ENCODE measurements at places on chromosomes 5 and 9.

- DNase-seq: no peak
Observed at GRCh38 chr5:133381571-133382365, 230.6 kb downstream of the FSTL4 start.

- no peak for DNase-seq
Observed at GRCh38 chr9:86183229-86184137, 76.0 kb downstream of the C9orf153 start.

DNA sequence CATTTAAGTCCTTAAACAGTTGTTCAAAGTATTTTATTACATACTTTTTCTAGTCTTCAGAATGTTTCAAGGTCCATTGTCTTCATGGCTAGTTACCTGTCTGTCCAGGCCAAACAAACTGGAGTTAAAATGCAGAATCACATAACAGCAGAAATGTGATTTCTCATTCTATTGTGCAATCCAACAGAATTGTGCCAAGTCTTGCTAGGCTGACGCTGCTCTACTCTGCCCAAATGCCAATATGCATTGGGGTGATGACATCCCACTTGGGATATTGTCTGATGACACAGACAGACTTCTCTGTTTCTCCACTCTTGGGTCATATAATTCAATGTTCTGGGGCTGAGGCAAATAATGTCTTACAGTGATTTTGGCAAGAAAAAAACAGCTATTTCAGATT is 5.2 kb upstream of the SLC22A5 start:
- DNase-seq: no peak

- no peak for DNase-seq
Observed at GRCh38 chr9:113876151-113876992, at the start of gene ZNF618. Gene ZNF618 (plus strand): TSS chr9:113876309. CDS start chr9:113876381, 72 bp downstream.

- DNase-seq: no peak
Observed at GRCh38 chr5:157548513-157549282, 26.9 kb downstream of the ADAM19 start.

DNA sequence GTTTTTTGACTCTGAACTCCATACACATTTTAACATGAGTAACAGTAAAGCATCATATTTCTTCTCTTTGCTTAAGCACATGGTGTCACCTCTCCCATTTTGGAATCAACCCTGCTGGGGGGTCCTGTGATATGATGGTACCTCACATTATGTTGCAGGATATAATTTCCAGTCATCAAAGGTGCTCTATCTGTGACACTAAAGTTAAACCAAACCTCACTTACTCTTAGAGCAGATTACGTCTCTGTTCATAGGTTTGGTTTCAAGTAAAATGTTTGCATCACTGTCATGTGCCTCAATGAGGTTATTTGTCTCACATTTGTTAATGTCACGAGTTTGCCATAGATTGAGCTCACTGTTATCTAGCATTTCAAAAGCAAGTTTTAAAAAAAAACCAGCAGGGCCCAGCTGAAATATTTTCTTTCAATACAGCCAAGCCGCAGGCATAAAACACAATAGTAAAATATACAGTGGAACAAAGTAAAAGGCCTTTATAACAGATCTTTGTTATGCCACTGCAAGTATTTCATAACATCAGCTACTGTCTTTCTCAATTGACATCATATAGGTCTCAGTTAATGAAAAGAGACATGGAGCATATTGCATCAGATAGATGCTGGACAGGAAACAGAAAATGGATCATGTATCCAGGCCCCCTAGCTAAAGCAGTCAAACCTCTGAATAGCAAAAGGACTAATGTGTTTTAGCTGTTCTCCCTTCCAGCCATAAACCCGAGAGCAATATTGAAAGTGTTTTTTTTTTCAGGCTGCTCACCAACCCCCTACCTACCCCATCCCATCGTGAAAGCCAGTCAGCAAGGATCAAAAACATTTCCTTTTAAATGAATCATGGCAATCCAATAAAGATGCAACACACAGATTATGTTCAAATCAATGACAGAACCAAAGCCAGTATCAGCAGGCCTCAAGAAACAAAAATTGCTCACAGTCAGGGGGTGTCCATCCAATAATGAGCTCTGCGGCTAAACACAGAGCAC is 182.1 kb upstream of the ITGA1 start:
- no peak for DNase-seq

GRCh38 chr9:120755044-120755443 is 38.2 kb downstream of the FBXW2 start:
- DNase-seq: no peak

DNA sequence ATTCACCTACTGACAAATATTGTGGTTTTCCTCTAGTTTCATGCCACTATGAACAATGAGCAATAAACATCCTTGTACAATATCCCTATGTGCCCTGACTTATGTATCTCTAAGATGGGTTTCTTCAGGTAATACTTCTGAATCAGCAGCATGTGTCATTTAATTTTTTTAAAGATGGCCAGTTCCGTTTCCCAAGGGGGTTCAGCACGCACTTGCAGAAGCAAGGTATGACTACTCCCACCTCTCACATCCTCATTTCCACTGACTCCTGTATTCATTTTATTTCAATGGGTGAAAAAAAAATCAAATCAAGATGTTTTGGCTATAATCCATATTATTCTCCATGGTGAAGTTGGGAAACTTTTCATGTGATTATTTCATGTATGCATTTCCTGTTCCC is 14.7 kb upstream of the ADAMTS19 start:
- DNase-seq: no peak

- no peak for DNase-seq
Observed at GRCh38 chr9:93118863-93119702, 15.0 kb downstream of the NINJ1 start.

GRCh38 chr9:131856105-131856504 is 116.2 kb upstream of the RAPGEF1 start:
- DNase-seq: no peak

- DNase-seq: no peak
Observed at GRCh38 chr5:142048272-142048671, 35.4 kb upstream of the GNPDA1 start.

DNA sequence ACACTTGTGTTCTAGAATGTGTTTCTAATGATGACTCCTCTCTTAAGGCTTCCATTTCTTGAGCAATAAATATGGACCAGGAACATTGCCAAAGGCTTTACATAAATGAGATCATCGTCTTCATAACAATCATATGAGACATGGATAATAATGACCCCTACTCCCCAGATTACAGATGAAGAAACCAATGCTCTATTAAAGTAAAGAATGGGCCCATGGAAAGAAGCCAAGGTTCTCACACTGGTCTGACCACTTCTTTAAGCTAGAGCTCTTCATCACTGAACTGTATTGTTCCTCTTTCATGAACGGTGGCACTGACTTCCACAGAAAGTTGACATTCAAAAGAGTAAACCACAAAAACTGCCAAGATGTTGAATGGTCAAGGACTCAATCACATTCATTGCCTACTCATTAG is 65.3 kb downstream of the MARCHF3 start:
- no peak for DNase-seq

DNA sequence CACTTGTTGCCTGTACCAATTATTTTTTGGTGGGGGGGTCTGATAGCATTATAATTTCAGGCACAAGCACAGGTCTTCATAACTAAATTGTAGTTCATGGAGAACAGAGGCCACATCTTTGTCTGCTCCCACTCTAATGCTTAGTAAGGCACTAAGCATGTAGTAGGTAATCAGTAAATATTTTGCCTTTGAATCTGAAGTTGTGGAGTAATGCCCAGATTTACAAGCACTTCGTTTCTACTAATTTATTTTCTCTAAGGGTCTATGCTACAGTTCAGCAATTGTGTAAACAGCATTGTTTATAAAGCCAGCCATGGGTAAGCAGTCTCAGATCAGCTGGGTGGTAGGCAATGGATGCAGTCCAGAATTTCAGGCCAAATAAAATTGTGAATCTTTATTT is 78.6 kb downstream of the GRIA1 start:
- no peak for DNase-seq

- no peak for DNase-seq
Observed at GRCh38 chr5:72355706-72356299, 35.6 kb downstream of the PTCD2 start.

DNA sequence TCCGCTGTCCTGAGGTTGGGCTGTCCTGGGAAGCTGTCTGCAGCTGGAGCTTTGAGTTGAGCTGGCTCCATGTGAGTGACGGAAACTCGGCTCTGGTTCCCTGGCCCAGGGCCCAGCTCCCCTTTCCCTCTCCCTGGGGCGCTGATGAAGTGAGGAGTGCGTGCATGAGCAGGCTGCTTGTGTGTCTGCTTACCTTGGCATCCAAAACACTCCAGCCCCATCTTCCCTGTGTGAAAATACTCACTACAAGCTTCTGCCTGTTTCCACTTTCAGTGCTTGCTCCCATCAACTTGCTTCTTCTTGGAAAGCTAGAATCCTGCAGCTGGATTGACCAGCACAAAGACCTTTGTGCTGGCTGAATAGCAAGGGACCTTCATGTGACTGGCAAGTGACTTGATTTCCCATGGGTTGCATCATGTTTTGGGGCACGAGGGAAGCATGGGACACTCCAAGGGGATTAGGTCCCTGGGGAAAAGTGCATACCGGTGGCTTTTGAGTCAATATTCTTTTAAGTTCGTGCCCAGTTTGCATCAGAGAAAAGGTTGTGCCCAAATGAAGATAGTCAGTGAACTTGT is 198.1 kb downstream of the GADD45G start:
- no peak for DNase-seq

DNA sequence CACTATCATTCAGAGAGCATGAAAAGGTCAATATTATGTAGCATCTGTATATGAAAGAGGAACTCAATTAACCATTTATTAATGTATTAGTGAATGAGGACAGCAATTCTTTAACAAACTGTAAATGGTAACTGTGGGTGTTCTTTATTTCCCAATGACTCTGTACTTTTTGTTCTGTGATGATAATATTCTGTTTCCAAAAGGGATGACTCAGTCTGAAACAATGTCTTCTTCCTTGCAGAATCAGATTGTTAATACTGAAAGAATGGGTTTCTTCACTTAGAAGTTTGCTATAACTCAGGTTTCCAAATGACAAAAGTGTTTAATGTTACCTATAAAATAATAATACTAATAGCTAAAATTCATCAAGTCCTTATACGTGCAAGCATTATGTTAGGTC is 1518.7 kb upstream of the WWC1 start:
- DNase-seq: no peak

DNA sequence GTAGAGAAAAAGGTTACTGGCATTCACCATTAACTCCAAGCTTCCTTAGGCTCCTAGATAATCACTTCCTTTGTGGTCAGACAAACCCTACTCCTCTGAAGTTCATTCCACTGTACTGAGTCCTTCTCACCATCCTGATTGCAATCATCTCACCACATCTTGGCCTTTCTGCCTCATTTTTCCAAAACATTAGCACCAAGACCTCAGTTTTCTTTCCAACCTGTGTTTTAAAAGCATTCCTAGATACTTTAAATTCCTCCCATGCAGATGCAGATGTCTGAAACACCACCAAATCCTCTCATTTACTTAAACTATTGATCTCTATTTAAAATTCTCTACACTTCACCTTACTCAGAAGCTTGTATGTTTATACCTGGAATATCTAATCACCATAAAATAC is 961.3 kb upstream of the CTNND2 start:
- DNase-seq: no peak

GRCh38 chr5:144117412-144117811 is 53.0 kb downstream of the YIPF5 start:
- no peak for DNase-seq

GRCh38 chr5:55626790-55627189 is 85.3 kb downstream of the SLC38A9 start:
- DNase-seq: no peak

- DNase-seq: no peak
Observed at GRCh38 chr5:146283344-146283761, 55.3 kb upstream of the POU4F3 start.

DNA sequence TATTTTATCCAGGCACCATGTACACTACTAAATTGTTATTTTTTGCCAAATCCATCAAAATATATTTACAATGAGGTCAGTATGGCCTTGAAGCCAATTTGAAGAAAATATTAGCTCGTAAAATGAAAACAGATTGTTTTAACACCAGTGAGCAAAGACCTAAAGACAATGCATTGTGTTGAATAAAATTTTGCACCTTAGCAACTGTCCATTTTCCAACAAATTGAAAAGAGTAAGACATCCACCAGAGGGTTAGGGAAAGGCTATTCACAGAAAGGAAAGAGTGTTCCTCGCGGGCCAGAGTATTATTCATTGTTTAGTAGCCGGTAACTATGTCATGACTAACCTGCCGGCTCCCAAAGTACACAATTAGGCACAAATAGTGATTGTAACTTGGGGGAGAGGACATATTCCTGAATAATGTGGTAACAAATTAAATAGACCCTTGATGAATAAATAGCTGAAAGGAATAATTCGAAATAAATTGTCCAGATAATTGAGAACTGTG is 213.3 kb downstream of the DNAH5 start:
- no peak for DNase-seq

- DNase-seq: no peak
Observed at GRCh38 chr9:8754751-8755150, 955.2 kb upstream of the DMAC1 start.

- DNase-seq: no peak
Observed at GRCh38 chr5:16260000-16260399, 80.4 kb upstream of the MARCHF11 start.

- DNase-seq: no peak
Observed at GRCh38 chr5:92514896-92515295, 1066.1 kb downstream of the NR2F1-AS1 start.

DNA sequence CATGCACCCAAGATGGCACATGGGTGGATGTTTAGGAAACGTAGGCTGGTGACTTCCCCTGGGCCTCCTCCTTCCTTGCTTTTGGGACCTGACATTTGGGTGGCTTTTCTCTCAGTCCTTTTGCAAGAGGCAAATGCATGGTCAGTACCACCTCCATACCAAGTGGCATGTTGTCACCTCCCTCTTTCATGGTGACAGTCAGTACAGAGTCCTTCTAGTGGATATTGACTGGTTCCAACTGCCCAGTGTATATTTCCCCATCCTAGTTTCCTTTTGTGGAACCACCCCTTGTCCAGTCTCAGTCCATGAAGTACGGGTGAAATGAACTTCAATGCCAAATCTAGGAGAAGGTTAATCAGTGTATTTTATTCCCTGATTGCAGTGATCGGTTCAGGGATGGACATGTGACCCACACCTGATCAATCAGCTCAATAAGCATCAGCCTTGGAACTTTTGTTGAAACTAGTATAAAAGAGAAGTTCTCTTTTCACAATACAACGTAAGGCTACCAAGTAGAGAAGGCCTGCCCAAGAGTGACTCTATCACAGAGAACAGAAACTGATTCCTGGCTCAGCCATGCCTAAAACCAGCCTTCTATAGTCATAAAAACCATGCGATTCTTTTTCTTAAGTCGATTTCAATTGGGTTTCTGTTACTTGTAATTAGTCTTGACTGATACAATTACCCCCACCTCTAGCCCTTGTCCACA is 143.4 kb upstream of the KLF9 start:
- DNase-seq: no peak

DNA sequence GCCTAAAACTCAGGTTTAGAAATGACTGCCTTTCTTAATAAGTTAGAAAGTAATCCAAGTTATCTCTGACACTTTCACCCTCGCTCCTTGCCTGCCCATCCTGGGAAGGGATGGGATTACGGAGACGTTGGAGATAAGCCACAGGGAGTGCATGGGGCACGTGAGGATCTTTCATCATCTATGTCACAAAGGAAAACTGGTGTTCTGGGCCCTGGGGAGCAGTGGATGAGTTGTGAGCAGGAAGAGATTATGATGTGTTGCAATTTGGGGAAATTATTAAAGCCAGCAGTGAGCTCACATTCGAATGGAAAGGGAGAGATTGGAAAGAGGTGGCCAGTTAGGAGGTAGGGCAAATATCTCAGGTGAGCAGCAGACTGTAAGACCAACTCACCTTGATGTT is 12.8 kb downstream of the AFAP1L1 start:
- no peak for DNase-seq
